ENCODE measurements at places on chromosomes 2 and 18. TPM values are rescaled to one million over a fixed set of nuclear protein-coding genes. Genes with fewer than 3 reads are reported as not detected.

Gene ABCB11
- 4.6 TPM for total RNA-seq

Gene ARHGAP25
- 8.8 TPM for total RNA-seq

Gene NTSR2
- total RNA-seq = not detected

Gene ANKRD53
- 0.23 TPM for total RNA-seq

Gene PPM1B
- 59.8 TPM for total RNA-seq

All from mucosa of descending colon (tissue), 3 donors.